ENCODE measurements at places on chromosomes 4 and X.

DNA sequence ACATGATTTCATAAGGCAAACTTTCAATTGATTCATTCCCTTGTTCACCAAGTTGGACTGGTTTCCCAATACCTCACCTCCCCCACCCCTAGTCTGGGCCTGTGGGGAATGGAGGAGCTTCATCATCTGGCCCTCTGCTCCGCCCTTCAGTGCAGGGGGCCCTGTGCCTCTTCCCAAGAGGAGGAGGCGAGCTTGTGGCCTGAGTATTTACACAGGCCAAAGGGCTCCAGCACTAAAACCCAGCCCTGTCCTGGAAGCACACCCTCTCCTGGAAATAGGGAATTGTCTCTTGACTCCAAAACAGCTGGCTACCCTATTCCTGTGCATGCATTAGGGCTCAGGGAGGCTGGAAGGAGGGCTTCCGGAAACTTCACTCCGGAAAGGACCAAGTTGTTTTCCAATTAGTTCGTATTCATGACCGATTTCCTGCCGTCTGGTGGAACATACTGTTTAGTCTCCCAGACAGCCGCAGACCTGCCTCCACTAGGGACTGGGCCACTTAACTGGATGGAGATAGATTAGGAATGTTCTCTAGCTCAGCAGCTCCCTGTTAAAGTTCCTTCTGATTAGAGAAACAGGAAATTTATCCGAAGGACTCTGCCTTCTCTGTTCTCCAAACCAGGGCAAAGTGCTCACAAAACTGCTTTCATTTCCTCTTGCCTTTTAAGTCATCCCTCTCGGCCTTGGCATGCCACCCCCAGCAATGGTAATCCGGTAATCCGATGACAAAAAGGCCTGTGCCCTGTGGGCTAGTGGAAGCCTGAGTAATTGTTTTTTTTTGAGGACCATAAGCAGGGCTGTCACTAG is 5.8 kb downstream of the SRPX2 start:
- no peak for DNase-seq

GRCh38 chr4:174528226-174528625 is 5.9 kb upstream of the HPGD start:
- no peak for DNase-seq

- no peak for DNase-seq
These were observed 34.1 kb upstream of the AFF2 start for GRCh38 chrX:148466292-148466691.

DNA sequence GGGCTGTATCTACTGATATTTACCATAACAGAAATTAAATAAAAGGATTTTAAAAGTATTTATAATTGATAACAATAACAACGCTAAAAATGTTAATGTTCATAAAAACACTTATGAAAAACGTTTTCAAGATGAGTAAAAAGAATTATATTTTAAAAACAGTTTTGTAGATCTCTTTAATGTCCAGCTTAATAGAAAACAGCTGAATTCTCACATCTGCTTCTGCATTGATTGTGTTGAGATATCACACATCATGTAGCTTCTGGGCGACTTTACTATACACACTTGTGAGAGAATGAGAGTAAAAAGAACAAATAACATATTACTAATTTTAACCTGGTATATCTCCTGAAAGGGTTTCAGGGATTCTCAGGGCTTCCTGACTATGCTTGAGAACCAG is 83.6 kb downstream of the NCAPG start:
- no peak for DNase-seq

GRCh38 chr4:185235843-185236503 is 26.6 kb downstream of the SNX25 start:
- no peak for DNase-seq

DNA sequence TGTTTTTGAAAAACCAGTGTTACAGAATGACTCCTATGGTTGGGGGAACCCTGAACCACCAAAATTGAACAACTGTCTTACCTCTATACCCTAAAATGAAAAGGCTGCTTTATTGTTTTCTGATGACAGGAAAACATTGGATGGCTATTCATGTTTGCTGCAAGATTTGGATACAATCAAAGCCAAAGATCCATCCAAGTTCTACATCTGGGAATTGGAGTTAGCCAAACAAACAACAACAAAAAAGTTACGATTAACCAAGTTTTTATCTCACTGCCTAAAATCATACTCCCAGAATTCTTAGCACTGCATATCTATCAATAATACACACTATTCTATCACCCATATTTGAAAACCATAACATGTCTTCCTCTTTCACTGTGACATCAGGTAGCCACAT is 349.7 kb upstream of the SLC7A11 start:
- DNase-seq, result no peak

- no peak for DNase-seq
These were observed 86.3 kb upstream of the ADRA2C start for GRCh38 chr4:3679851-3680311.

GRCh38 chr4:168724686-168725411 is 228.0 kb downstream of the PALLD start:
- DNase-seq, result no peak

GRCh38 chr4:117093571-117093970 is 8.2 kb upstream of the TRAM1L1 start:
- no peak for DNase-seq

- DNase-seq, result no peak
These were observed 28.4 kb upstream of the RPS6KA6 start for GRCh38 chrX:84216406-84216805.

DNA sequence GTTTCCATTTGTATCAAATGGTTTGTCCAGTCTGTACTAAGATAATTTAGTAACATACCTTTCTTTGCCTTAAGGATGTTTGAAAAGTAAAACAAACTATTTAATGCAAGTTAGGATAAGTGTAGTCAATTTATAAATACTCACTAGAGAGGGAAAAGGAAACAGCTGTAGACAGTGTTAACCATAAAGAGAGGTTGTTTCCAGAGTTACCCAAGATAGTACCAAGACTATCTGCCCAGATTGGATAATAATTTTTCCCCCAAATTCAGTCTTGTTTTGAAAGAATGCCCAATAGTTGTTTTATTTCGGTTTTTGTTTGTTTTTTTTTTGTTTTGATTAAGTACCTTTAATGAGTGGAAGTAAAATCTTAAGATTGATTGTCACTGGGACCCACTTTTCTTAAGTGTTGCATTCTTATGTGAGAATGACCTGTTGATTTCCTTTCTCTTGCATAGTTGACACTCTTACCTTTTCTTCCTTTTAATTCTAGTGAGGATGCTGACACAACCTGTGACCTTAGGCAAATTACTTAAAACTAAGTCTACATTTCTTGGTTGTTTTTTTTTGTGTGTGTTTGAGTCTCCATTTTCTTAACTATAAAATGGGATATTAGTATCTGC is 12.8 kb downstream of the AFF1 start:
- DNase-seq, result no peak

Measured in keratinocyte (primary cell).